ENCODE measurements at places on chromosomes 4 and X.

- no peak for DNase-seq
These were observed 25.1 kb downstream of the ARL13A start for GRCh38 chrX:100994352-100995281.

DNA sequence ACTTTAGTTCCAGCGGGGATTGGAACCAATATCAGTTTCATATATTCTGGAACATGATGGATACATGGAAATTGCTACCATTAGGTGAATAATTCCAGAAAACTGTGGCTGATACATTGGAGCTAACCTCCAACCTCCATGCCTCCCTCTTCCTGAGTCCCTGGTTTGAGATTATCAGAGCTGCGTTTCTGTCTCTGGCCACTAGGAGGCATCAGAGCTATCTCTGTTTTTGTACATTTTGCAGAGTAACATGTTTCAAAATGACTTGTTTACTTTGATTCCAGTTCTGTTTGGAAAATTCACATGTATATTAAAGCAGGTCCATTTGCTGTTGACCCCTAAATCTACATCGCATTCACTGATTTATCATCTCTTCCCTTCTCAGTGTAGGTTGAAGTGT, 2.4 kb upstream of the RAB40AL start:
- no peak for DNase-seq

DNA sequence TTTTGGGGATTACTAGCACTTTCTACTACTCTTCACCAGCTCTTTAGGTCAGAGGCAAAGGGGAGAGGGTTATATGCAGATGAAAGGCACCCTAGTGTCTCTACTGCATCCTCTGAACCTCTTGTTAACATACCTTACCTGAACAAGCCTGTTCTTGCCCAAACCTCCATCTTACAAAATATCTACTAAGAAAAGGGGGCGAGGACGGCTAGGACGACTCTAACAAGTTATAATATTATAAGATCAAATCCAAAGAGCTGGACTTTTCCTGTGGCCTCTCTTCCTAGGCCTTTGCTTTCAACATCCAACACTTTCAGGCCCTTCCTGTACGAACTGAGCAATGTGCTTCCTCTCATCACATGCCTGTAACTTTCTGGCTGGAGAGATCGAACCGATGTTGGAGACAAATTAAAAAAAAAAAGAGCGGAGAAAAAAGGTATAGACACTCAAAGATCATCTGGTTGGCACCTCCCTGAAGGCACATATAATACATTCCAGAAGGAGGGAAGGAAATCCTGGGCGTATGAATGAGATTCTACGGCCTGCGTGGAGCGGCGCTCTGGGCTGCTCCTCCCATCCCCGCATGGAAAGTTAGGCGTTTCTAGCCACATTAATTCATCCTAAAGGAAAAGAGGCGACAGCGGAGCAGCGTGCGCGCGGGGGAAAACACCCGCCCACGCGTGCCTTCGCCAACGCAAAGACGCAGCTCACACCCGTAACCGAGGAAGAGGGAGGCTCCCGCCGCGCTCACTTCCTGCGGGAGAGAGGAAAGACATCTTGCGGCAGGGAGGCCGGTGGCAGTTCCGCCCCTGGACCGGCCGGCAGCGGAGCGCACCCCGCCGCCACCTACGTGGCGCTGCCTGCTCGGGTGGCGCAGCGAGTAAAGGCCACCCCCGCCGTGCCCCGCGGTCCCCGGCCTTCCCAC, 808 bp downstream of the PRDM5 start:
- no peak for DNase-seq

GRCh38 chr4:168643111-168643795, 146.4 kb downstream of the PALLD start:
- DNase-seq: no peak

GRCh38 chr4:42018451-42018850, 28.1 kb downstream of the SLC30A9 start:
- DNase-seq: no peak

DNA sequence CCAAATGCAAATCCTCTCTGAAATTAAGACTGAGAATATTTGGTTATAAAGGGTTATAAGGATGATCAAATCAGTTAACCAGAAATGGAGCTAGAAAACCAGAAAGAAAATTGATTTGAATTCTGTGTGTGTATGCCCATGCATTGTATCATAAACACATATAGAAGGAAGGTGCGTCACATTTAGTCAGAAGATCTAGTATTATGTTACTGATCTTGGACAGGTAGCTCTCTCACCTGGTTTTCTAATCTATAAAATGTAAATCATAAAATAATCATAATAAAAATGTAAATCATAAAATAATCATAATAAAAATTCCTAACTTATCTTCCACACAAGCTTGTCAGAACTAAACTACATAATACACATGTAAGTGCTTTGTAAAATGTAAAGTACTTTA, 78.8 kb downstream of the BMP3 start:
- no peak for DNase-seq

GRCh38 chr4:141999446-142000143, 363.2 kb downstream of the IL15 start:
- no peak for DNase-seq

- no peak for DNase-seq
These were observed 113.1 kb downstream of the SHROOM4 start for GRCh38 chrX:50700921-50701320.

- no peak for DNase-seq
These were observed 9.1 kb upstream of the TBC1D1 start for GRCh38 chr4:37881811-37882210.

GRCh38 chr4:71241501-71242288, 97.1 kb upstream of the SLC4A4 start:
- DNase-seq: no peak

DNA sequence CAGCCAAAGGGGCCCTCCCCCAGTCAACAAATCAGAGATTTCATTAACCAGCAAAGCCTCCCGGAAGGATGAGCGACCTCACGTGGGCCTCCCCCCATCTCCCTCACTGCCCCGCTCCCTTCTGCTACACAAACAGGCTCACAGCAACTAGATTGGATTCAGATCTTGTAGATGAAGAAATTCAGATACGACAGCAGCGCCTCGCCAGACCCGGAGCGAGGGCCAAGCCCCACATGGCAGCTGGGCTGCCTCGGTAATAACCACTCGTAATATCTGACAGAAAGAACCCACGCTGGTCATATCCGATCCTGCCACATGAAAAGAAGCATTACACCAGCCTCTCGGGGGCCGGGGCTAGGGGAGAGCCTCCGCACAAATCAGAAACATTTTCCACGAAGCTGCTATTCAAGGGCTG, 581.3 kb downstream of the BCOR start:
- no peak for DNase-seq

DNA sequence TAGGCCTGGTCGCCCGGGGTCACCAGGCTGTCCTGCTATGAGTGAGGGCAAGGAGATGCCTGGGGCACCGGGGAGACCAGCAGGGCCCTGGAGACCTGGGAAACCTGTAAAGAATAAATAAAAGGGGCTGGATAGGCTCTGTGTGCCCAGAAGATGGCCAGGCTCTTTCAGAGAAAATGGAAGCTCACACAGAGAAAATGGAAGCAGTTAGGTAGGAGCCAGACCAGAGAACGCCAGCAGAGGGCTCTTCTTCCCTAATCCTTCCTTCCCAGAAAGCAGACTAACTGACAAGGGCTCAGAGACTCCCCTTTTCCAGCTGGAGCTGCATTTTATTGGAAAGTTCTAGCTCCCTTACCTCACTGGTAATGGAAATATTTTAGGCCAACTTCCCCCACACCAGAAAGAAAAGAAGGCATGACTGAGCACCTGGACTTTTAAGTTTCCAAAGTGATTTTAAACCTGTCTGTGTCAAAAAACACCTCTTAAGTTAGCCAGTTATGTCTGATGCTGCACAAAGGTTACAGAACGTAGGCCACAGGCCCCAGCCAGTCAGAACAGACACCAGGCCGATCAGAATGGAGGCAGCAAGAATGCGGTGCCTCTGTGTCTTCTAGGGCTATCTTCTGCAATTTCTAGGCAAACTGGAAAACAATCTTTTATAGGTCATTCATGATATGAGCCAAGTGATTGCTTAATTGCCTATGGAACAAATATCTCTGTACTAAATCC, 74.0 kb downstream of the ATG4A start:
- DNase-seq: no peak

DNA sequence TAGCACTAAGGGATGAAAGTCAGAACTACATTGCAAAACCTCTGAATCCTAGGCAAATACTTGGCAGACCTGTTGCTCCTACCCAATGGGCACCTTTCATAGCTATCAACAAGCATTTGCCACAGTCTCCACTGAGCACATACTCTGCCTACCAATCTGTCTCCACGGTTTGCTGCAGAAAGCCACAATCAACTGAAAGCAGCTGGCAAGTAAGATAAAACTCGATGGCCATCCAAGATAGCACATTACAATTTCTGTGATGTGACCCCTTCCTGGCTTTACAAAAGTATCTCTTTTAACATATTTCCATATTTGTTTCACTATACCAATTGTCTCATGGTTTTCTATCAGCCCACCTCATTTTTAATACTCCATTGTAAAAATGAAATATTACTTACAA, 1060.5 kb upstream of the INTU start:
- DNase-seq: no peak

GRCh38 chr4:3434881-3435685, 6.7 kb upstream of the HGFAC start:
- DNase-seq: no peak

GRCh38 chr4:55358668-55359067, 12.6 kb downstream of the SRD5A3 start:
- no peak for DNase-seq

GRCh38 chr4:72326692-72327632, 242.1 kb downstream of the ADAMTS3 start:
- no peak for DNase-seq

GRCh38 chr4:123661080-123661737, 264.6 kb downstream of the SPRY1 start:
- no peak for DNase-seq

DNA sequence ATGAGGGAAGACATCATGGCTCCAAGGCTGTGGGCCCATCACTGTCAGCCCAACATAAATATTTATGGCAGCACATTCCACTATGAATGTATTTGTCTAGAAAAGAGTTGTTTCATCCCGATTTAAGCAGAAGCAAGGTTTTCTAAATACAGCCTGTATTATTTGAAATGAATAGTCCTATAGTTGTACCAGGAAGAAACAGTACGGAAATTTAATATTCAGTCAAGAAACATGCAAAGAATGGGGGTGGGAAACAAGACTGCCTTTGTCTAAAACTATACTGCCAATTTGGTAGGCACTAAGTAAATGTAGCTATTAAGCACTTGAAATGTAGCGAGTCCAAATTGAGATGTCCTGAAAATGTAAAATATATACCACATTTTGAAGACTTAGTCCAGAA, 69.1 kb downstream of the MOSPD2 start:
- no peak for DNase-seq

GRCh38 chr4:2800691-2801596, 8.1 kb downstream of the SH3BP2 start:
- DNase-seq: no peak

DNA sequence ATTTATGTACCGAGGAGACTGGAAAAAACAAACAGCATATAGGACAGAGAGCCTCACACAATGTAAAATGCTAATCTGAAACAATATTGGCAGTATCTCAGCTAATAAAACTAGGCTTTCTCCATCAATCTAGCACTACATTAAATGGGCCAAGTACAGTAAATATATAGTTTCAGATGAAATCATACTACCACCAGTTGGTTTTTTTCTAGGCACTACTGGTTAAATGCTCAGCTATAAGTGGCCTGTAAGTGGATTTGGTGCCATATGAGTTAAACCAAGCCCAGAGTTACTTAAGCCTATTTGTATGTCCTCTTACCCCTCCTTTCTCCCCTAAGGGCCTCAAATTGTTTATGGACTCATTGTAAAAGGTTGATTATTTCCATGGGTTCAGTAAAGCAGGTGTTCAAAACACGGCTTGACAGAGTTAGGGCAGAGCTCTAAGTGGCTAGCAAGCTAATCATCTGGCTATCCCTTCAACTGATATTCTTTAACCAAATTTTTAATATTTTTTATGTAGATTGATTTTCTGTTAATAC, 57.5 kb downstream of the FAM13A start:
- peak; percentile 93 for DNase-seq

GRCh38 chr4:25437926-25438325, 60.9 kb downstream of the ANAPC4 start:
- DNase-seq: peak; percentile 55

DNA sequence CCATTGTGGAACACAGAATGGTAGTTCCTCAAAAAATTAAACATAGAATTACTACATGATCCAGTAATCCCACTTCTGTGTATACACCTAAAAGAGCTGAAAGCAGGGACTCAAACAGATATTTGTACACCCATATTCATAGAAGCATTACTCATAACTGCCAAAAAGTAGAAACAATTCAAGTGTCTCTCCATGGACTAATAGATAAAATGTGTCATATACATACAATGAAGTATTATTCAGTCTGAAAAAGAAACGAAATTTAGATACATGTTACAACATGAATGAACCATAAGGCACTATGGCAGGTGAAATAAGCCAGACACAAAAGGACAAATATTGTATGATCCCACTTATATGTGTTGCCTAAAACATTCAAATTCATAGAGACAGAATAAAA, 145.1 kb downstream of the ANTXR2 start:
- no peak for DNase-seq

- DNase-seq: no peak
These were observed 12.8 kb downstream of the CLDN2 start for GRCh38 chrX:106932960-106933537.

- no peak for DNase-seq
These were observed 565 bp upstream of the ZNF41 start for GRCh38 chrX:47483306-47484268.

GRCh38 chr4:8290701-8290970, 21.1 kb downstream of the HTRA3 start:
- no peak for DNase-seq

DNA sequence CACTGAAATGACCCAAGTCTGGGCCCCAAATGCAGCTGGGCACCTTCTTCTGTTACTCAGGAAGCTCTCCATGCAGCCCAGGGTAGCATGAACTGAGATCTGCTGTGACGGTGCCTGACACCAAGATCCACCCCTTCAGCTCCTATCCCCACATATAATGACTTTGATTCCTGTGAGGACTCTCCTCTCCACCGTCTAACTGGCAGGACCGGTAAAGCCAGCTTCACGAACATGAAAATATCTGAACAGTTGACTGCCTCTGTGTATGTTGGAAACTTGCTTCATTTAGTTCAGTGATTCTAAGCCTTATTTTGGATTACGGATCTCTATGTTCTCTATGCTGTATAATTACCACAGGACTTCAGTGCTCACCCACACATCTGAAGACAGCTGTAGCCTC, 115.5 kb upstream of the TMEM150C start:
- no peak for DNase-seq
